Anterior cingulate cortex (tissue), 58 donors: ENCODE measurements at places on chromosomes 2 and 18.

DNA sequence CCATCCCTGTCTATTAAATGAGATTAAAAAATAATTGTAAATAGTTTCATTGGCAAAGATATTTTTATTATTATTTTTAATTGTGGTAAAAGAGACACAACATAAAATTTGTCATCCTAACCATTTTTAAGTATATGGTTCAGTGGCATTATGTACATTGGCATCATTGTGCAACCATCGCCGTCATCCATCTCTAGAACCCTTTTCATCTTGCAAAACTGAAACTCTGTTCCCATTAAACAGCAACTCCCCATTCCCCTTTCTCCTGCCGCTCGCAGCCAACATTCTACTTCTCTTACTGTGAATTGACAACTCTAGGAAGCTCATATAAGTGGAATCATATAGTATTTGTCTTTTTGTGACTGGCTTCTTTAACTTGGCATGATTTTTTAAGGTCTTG lies 25.3 kb downstream of the LAMA3 start:
- no peak for DNase-seq

GRCh38 chr2:158841850-158842249 lies 46.7 kb downstream of the DAPL1 start:
- no peak for DNase-seq

GRCh38 chr18:25005541-25006403 lies 346.2 kb downstream of the ZNF521 start:
- no peak for DNase-seq

DNA sequence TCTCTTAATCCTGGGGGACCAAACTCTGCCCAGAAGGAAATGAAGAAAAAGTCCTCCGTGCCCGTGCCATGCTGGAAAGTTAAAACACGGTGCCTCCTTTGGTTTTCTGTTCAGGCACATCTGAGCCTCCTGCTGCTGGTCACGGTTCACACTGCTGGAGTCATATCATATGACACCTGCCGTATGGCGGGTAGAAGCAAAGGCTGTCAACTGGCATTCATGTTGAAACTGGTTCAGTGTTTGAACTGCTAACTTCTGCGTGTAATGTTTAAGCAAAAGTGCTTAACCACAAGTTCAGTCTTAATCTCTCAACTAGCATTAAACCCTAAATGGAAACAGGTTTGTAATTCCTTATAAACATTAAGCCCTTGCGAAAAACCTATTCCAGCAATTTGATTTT lies 3.1 kb downstream of the STK39 start:
- no peak for DNase-seq

- no peak for DNase-seq
Measured at GRCh38 chr18:20996418-20996817, 115.2 kb downstream of the ROCK1 start.

- DNase-seq, result no peak
Measured at GRCh38 chr18:78637442-78638402, 341.9 kb upstream of the SALL3 start.

DNA sequence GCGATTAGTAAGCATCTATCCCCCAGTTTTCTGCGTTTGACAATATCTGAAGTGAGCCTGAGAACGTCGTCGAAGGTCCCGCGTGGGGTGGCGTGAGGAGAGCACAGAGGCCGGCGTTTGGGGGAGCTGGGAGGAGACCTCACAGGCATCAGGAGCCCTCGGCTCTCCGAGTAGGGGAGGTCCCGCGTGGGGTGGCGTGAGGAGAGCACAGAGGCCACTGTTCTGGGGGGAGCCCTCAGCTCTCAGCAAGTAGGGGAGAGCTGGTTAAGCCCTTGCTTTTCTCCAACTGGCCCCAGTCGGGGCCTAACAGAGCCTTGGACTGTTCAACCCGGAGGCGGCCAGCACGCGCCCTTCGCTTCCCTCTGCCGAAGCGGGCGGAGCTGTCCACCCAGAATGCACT lies 134.3 kb downstream of the NFATC1 start:
- DNase-seq, result no peak

GRCh38 chr18:23302851-23303527 lies 150.1 kb upstream of the RIOK3 start:
- no peak for DNase-seq

DNA sequence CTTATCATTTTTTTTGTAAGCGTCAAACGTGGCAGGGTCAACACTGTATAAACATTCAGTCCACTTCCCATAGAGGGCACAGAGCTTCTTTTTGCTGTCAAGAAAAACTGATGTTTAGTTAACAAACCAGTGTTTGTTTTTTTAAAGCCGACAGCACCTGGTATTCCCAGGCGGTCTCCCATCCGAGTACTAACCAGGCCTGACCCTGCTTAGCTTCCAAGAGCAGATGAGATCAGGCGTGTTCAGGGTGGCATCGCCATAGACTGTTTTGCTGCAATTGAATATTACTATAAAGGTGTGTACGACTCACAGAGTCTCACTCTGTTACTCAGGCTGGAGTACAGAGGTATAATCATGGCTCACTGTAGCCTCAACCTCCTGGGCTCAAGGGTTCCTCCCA lies 31.5 kb downstream of the CABYR start:
- no peak for DNase-seq

DNA sequence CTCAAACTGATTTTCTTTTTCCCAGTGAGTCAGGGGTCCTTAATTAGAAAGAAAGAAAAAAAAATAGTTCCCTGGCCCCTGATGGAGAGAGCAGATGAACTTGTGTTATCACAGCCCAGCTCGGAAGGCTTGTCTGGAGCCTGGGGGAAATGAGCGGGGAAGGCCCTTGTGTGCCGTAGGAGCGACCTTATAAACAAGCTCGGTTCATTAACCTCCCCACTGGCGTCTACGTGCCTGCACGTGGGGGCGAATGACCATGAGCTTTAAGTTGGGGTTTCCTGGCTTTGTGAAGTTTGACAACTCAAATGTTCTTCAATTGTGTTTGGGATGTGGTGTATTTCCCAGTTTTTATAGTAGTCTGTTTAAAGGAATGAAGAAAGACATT lies 69.5 kb downstream of the EPAS1 start:
- DNase-seq, result no peak

DNA sequence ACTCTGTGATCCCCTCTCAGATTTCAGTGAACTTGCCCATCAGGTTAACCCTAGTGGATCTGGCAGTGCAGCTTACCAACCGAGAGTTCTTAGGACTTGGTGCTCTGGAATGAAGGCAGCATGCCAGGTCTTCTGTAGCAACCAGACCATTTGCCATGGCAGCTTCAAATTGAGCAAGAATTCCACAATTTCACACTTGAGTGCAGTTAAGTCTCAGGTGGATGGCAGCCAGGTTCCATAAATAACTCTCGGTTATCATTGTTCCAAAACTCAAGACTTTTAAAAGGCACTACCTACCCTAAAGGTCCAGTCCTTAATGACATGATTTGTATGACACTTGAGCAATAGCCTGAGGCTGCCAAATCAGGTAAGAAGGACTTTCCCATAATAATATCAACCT lies 48.1 kb downstream of the GALNT3 start:
- no peak for DNase-seq

GRCh38 chr2:172372436-172372835 lies 55.0 kb upstream of the ITGA6 start:
- DNase-seq, result no peak

- no peak for DNase-seq
Measured at GRCh38 chr2:45833968-45834344, 182.5 kb downstream of the PRKCE start.
